Activated CD8-positive, alpha-beta memory T cell treated with anti-CD3 and anti-CD28 coated beads for 1 hour (primary cell): ENCODE measurements at places on chromosomes 2 and 18.

GRCh38 chr2:68764806-68765311 lies 30.2 kb downstream of the ARHGAP25 start:
- DNase-seq: no peak

GRCh38 chr2:141393214-141393545 lies 737.6 kb downstream of the LRP1B start:
- DNase-seq: no peak

- no peak for DNase-seq
Measured at GRCh38 chr2:177255227-177255601, 9.3 kb downstream of the NFE2L2 start.

GRCh38 chr2:7427293-7428060 lies 510.3 kb downstream of the RNF144A start:
- no peak for DNase-seq

GRCh38 chr2:10360850-10361588 lies 58.3 kb downstream of the HPCAL1 start:
- no peak for DNase-seq

- DNase-seq: no peak
Measured at GRCh38 chr2:195732574-195732973, 75.5 kb downstream of the SLC39A10 start.

- no peak for DNase-seq
Measured at GRCh38 chr2:3709225-3709624, 5.8 kb downstream of the DCDC2C start.

DNA sequence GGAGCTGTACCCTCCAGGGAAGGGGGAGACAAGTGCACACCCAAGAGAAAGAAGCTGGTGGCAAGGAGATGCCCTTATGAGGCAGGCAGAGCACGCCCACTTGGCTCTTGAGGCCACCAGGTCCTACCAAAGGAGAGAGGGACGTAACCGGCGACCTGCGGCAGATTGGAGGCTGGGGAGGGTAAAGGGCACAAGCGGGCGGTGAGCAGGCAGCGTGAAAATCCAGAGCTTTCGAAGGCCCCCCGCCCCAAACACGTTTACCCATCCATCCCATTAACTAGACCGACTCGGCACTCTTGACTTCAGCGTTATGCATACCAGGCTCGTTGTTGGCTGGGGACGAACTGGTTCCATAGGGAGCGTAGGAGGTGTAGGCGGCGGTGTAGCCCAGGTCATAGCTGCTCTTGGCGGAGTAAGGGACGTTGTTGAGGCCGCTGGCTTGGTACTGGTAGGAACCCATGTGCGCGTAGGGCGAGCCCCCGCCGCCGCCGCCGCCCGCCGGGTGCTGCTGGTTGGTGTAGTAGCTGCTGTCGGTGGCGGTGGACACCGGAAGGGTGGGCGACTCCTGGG lies 794 bp downstream of the DLX2 start:
- no peak for DNase-seq

- no peak for DNase-seq
Measured at GRCh38 chr2:20488201-20488641, 41.3 kb downstream of the RHOB start.

- no peak for DNase-seq
Measured at GRCh38 chr18:10270151-10270571, 184.3 kb upstream of the APCDD1 start.

GRCh38 chr2:5250482-5250881 lies 441.7 kb upstream of the SOX11 start:
- DNase-seq: no peak

- DNase-seq: no peak
Measured at GRCh38 chr2:74700643-74701372, 46.8 kb downstream of the SEMA4F start.

- DNase-seq: no peak
Measured at GRCh38 chr2:25385910-25386309, 44.2 kb upstream of the DNMT3A start.

- peak; percentile 73 for DNase-seq
Measured at GRCh38 chr2:85418132-85419008, at the start of gene SH2D6. Gene SH2D6 (plus strand): TSS chr2:85418714. CDS start chr2:85429466, 10,752 bp downstream.

DNA sequence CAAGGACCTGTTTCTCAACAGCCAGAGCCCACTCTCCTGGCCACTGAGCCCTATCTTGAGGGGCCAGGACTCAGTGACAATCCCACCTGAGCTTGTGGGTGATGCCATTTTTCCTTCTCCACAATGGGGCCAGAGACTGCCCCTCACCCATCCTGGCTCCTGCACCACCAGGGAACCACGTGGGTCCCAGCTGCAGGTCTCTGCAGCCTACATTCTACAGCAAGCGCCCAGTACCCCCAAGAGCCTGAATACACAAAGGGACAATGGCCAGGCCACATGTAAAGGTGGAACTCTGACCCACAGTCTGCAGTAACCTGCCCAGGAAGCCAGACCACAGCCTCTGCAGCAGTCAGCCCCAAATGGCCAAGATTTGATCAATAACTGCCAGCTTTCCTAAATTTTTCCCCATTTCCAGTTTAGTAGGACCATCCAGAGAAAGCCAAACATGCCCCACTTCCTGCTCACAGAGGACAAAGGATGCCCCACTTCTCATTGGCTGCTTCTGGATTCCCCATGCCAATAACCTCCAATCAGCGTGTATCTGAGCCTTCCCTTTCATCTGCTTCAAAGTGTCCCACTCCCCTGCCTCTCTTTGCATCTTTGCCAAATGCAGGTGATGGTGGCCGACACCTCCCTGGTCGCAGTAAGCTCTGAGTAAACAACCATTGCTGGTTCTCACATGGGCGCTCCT lies 19.1 kb downstream of the HS1BP3 start:
- DNase-seq: no peak

GRCh38 chr2:1588051-1588977 lies 156.0 kb downstream of the PXDN start:
- no peak for DNase-seq

- DNase-seq: no peak
Measured at GRCh38 chr2:223041527-223042109, 10.4 kb upstream of the KCNE4 start.

DNA sequence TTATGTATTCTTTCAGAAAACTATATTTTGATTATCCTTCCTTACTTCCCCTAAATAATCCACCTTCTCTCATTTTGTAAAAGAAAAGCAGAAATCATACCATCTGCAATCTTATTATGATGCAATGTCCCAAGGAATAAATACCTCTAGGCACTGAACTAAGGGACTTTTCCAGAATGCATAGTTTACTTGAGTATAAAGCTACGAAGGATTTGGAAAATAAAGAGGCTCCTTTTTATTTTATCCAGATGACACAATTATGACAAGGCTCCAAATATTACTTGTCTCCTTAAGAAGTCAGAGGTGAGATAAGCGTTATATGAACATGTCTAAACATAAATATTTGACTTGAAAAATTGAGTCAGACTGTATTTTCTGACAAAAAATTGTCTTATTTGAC lies 72.1 kb downstream of the COL3A1 start:
- no peak for DNase-seq

GRCh38 chr2:203532957-203533658 lies 2.0 kb downstream of the RAPH1 start:
- DNase-seq: no peak

DNA sequence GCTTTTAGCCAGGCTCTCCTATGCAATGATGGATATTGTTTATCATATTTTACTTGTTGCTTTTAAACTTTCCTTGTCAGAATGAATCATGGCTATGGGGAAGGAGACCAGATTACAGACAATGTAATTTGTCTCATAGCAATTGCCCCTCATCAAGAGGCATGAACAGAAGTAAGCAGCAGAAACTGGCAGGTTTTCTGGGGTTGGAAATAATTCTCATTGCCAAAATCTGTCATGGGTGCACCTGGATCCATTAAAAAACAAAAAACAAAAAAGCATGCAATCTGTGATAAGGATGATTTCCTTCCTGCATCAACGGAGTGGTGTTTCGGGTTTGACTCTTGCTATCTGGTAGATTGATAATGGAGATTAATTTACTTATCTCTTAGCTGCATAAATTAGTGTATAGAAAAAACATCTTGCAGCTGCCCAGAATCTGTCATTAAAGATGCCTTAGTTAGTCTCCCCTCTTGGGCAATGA lies 419.6 kb downstream of the SOX11 start:
- no peak for DNase-seq

- DNase-seq: no peak
Measured at GRCh38 chr2:74031221-74031620, 46.5 kb downstream of the TET3 start.

DNA sequence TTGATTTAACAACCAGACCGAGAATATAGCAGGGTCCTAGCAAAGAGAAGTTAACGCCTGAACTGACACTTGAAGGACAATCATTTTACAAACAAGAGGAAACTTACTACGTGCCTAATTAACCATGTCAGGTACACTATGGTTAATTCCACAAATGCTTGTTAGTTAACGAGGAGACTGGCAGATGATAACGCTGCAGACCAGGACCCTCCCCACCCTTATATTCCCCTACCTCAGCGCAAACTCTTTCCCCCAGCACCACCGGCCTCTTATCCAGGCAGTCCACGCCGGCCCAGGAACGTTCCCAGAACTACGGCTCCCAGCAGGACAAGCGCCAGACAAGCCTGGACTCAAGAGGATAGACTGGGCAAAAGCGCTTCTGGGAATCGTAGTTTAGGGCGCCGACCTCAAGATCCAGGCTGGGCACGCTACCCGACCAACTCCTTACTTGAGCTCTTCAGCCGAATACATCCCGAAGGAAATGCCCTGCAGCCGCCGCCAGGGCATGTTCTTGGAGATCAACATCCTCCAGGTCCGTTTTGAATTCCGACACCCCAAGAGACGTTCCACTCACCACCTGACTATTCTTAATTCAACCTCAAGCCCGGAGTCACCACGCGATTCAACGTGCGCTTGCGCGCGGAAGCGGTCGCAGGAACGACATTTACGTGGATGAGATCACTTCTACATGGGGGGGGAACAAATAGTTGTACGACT lies at the start of gene POLR1A:
Gene POLR1A, minus strand, starts transcription at position 635 of the 717 bp plus-strand sequence. Its CDS starts 110 bp downstream, at position 525.
- peak; percentile 63 for DNase-seq

DNA sequence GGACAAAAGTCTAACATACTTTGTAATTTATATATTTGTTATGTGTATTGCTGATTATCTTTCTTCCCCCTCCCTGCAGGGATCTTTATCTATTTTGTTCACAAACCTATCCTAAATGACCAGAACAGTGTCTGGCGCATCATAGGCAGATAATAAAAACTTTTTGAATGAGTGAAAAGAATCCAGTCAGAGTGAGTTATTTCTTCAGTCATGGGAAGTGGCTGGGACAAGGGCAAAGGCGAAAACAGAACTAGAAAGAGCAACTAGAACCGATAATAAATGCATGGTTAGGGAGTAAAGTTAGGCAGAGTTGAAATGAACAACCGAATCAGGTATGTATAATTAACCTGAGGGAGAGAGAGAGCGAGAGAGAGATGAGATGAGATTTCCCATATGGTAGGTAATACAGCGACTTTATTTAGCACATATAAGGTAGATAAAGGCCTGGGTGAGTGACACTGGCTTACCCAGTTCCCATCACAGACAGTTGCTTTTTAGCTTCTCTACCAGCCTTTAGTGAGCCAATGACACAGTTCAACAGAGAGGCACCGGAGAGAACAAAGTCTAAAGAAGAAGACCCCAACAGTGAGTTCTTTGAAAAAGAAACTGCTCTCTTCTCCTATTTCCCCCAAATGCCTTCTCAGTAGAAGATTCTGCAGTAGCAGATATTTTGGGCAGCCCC lies 59.1 kb upstream of the EML4 start:
- DNase-seq: no peak

GRCh38 chr2:162070228-162070936 lies 3.6 kb downstream of the DPP4 start:
- DNase-seq: no peak

- DNase-seq: no peak
Measured at GRCh38 chr2:114728372-114728771, 285.9 kb downstream of the DPP10 start.

DNA sequence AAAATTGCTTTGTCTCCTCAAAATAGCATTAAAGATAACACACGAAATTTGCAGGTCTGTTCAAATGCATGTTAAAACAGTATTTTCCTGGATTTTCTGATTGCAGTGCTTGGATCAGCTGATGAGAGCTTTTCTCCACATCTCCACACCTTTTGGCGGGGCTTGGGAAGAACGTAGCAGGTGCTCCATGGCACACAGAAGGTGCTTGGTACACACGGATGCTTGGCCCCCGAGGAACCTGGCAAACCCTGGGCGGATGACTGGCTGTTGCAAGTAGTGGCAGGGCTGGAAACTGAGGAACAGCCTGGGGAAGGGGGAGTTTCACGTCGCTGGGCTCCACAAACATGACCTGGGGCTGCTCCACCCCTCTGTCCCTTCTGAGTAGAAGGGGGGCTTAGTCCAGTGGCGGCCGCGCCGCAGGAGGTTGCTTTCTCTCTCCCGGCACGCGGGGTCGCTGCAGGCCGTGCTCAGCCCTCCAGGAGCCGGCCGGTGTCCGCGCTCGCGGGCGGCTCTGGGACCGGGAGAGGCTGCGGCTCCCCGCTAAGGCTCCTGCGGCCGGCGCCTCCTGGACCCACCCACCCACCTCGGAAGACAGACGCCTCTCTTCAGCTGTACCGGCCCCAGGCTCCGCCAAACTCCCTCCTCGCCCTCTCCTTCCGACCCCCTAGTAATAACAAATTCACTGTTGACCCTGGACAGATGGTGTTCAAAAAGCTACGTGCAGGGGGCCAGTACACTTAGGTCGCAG lies 69.3 kb downstream of the MARCO start:
- DNase-seq: no peak

DNA sequence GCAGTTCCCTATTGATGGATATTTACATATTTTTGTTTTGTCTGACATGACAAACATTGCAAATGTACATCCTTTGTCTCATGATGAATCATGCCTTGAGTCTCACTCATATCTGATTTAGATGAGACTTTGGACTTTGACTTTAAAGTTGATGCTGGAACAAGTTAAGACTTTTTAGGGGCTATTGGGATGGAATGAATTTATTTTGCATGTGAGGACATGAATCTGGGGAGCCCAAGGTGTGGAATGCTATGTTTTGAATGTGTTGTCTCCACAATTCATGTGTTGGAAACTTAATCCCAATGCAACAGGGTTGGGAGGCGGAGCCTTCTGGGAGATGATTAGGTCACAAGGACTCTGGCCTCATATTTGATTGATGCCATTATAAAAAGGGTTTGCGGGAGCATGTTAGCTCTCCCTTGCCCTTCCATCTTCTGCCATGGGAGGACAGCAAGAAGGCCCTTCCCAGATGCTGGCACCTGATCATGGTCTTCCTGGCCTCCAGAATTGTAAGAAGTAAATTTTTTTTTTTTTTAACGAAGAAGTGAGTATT lies 29.1 kb upstream of the INO80D start:
- DNase-seq: no peak

- no peak for DNase-seq
Measured at GRCh38 chr2:168039881-168040280, 207.5 kb downstream of the STK39 start.
